ENCODE measurements at places on chromosomes 11 and 22.

GRCh38 chr22:27919942-27920755 lies 1.1 kb upstream of the PITPNB start:
- DNase-seq = peak; percentile 2

GRCh38 chr22:46406349-46406748 lies 70.8 kb downstream of the TRMU start:
- no peak for DNase-seq

GRCh38 chr11:69373251-69373635 lies 79.3 kb downstream of the MYEOV start:
- DNase-seq = no peak

- no peak for DNase-seq
These were observed 161.2 kb downstream of the CTTN start for GRCh38 chr11:70559516-70559915.

DNA sequence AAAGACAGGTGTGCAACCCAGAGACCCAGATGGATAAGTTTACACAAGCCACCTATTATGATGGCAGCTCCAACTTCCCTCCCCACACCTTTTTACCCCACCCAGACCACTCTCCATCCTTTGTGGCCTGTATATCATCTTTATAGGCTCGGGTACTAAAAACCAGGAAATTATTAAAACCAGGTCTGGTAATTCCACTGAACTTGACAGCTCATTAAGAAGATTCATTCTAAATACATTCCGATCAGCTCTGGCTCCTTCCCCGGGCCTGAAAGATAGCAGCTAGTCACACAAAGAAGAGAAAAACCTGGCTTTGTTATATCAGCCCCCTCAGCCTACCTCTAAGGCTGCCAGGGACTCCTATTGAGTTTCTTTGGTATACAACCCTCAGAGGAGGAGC lies 67.9 kb upstream of the API5 start:
- DNase-seq = no peak

GRCh38 chr11:26801601-26802000 lies 79.7 kb upstream of the SLC5A12 start:
- DNase-seq = no peak

GRCh38 chr11:99148352-99148751 lies 127.6 kb downstream of the CNTN5 start:
- DNase-seq = no peak

DNA sequence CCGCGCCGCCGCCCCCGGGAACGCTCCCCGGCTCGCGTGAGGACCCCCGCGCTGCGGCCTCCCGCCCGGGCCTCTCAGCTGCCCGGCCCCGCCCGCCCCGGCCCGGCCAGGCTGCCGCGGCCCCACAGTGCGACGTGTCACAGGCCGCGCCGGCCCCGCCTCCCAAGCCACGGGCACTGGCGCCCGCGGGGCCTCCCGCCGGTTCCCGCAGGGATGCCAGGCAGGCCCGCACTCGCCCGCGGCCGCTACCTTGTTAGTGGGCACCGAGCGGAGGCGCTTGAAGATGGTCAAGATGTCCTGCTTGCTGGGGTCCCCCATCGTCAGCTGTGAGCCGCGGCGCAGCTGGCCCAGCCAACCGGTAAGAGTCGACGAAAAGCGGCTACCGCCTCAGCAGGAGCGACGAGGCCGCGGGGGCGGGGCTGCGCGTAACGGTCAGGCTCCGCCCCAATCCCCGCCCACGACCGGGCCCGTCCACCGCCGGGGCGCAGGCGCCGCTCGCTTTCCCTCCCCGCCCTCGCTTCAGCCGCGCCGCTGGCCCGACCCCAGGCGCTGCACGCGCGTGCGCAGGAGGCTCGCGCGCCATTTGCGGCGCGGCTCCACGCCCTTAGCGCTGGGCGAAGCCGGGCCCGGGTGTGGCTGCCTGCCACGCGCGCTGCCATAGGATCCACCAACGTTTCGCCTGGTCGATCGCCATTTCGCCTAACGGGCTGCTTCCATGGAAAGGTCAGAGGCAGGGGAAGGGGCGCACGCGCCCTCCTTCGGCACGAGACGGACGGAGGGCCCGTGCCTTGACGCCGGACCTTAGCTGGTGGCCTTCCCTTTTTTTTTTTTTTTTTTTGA lies at the start of gene ARFGAP3:
Gene ARFGAP3, minus strand, starts transcription at position 409 of the 840 bp plus-strand sequence. Its CDS starts 91 bp downstream, at position 318.
- DNase-seq = peak; percentile 93

GRCh38 chr11:1310318-1310687 lies 871 bp upstream of the TOLLIP start:
- DNase-seq = no peak

GRCh38 chr11:20723366-20723765 lies 54.0 kb downstream of the NELL1 start:
- no peak for DNase-seq

DNA sequence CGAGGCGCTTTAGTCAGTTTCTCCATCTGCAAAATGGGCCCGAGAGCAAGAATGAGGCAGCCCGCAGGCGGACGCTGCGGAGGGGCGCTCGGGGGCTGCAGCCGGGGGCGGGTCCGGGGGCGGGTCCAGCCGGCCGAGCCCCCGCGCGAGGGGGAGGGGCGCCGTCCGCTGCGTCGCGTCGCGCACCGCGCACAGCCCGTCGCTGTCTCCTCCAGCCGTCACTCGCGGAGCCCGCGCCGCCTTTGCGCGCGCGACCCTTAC lies 282 bp downstream of the PC start:
- peak; percentile 10 for DNase-seq

- DNase-seq = no peak
These were observed 5.9 kb downstream of the RNH1 start for GRCh38 chr11:501001-501682.

DNA sequence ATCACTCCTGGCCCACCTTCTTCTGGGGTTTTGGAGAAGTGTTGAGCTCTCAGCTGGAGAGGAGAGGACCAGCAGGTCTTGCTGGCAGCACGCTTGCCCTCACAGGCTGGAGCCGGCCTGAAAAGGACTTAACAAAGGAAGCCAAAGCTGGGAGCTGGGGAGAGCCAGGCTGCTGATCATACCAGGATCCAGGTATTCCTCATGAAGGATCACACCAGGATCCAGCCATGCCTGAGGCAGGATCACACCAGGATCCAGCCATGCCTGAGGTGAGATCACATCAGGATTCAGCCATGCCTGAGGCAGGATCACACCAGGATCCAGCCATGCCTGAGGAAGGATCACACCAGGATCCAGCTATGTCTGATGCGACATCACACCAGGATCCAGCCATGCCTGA lies 17.0 kb downstream of the MRGPRD start:
- no peak for DNase-seq

DNA sequence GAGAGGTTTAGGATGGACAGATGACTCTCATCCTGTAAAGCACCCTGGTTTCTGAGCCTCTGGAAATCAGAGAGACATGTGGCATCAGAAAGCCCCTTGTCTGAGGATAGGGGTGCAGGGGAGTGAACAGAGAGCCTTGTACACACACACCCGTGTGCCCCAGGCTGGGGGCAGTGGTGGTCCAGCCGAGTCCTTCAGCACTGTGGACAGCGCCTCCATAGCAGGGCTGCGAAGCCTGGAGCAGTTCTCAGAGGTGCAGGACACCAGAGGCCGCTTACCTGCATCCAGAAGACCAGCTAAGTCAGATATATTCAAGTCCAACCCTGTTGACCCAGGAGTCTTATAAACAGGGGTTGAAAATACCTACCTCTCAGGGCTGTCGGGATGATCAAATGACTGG lies 11.5 kb upstream of the IGSF9B start:
- no peak for DNase-seq

DNA sequence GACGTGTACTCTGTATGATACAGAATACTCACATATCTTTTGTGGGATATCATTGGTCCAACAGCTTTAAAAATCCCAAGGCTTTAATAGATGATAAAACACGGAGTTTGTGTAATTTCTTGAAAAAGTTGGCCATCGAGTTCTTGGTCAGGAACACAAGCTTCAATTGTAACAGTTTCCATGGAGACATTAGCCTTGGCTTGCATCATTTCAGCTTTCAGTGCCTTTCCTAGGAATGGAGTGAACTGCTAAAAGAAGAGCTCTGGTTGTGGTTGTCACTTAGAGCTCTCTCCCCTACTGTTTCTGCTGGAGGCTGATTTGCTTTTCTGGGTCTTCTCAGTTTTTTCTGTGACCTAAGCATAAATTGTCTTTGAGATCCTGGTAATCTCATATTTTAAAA lies 14.2 kb downstream of the BMAL1 start:
- DNase-seq = no peak

- no peak for DNase-seq
These were observed 2.1 kb downstream of the RNF141 start for GRCh38 chr11:10538924-10539323.

DNA sequence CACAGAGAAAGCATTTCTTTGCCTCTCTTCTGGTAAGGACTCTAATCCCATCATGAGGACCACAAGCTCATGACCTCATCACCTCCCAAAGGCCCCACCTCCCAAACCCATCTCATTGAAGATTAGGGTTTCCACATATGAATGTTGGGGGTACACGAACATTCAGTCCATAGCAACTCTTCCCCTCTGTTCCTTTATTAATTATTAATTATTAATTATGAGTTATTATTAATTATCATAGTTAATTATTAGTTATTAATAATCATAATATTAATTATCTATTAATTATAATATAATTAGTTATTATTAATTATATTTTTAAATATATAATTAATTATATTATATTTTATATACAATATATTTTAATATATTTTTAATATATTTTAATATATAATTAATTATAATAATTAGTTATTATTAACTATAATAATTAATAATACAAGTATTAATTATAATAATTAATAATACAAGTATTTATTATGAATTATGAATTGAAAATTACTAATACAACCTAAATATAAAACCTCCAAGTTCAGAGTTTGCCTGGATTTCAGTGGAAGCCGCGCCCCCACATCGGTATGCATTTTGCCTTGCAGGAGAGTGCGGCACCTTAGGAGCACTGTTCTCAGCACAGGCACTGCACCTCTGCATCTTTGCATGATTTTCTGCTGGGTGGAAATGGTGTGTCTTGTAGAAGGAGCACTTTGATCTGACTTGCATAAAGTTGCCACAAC lies 128.0 kb upstream of the FGF3 start:
- DNase-seq = no peak

DNA sequence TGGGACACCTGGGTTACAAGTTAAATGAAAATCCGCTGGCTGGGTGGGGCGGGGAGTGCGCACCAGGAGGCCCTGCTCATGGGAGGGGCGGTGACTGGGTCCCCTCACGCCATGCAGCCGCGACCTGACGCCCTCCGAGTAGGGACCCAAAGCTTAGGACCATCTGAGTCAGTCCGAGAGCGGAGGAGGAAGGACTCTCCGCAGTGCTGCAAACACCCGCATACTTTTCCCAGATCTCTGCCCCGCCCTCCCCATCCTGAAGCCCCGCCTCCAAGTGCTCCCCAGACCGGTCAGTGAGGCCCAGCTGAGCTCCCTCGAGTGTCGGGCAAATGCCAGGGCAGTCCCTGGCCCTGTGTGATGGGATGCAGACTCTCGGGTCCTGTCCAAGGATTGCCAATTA lies 6.6 kb upstream of the FLI1 start:
- DNase-seq = no peak

- DNase-seq = no peak
These were observed 243.9 kb downstream of the CTTN start for GRCh38 chr11:70642266-70642665.

DNA sequence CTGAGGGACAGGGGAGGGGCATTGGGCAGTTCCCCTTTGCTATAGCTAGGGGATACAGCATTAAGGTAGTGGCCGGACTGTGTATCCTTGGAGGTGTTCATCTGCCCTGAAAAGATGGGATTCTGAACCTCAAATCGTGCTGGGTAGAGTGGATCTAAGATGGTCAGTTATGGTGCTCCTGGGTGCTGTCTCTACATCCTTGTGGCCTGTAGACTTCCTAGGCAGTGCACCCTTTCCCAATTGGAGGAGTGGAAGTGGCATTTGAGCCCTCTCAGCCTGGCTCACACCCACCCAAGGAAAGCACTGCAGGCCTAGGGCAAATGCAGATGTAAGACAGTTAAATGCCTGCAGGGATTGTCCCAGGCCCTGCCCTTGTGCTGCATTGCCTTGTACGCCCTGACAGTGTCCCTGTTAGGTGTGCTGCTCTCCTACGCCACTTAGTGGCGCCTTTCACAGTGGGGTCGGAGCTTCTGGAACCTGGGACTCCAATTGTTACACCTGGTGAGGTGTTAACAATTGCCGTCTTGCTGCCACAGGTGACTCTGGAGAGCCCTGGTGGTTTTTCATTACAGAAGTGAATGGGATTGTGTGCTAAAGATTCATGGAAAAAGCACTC lies 35.0 kb downstream of the PPFIBP2 start:
- DNase-seq = no peak

All from stimulated activated CD4-positive, alpha-beta T cell treated with anti-CD3 and anti-CD28 coated beads, Interleukin-1b, Interleukin-23, amount 100 ng/mL, for 1 hour (primary cell).